ENCODE measurements at places on chromosomes 6 and 20.

DNA sequence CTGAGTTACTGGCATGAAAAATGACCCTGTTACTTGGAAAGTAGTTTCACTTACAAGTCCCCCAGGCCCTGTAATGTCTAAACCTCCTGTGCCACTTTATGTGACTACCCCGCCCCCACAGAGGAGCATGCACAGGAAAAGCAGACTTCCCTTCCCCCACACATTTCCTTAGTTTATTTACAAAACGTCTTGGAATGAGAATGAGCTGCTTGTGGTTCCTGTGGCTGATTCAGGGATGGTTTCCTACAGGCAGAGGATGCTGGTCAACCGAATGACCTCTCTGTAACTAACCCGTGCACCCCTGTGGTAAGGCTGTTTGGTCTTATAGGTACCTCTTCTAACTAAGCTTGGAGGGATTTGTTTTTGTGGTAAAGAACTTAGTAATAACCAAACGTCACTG lies 28.5 kb downstream of the RSPO3 start:
- DNase-seq = no peak

DNA sequence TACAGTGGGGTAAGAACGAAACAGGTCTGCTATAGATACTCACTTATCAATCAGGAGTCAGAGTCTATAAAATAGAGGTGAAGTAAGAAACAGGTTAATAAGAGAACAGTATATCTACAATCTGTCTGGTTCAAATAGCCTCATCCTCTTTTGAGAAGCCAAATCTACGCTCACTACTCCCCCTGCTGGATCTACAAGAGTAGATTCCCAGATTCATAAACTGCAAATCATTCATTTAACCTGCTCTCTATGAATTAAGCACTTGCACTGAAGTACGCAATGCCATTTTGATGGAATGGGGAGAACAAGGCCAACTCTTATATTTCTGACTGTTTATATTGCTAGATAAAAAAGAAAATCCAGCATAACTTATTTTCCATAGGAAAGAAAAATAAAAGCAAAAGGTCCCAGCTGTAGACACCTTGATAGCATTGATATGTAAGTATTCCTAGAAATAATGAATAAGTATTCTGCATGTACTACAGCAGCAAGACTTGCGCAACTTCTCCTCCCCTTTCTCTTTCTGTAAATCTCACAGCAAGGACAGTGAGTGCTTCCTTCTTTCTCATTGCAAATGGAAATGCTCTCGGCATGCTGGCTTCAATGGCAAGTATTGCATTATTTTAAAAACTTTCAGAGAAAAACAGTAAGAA lies 92.3 kb downstream of the RFX6 start:
- no peak for DNase-seq

DNA sequence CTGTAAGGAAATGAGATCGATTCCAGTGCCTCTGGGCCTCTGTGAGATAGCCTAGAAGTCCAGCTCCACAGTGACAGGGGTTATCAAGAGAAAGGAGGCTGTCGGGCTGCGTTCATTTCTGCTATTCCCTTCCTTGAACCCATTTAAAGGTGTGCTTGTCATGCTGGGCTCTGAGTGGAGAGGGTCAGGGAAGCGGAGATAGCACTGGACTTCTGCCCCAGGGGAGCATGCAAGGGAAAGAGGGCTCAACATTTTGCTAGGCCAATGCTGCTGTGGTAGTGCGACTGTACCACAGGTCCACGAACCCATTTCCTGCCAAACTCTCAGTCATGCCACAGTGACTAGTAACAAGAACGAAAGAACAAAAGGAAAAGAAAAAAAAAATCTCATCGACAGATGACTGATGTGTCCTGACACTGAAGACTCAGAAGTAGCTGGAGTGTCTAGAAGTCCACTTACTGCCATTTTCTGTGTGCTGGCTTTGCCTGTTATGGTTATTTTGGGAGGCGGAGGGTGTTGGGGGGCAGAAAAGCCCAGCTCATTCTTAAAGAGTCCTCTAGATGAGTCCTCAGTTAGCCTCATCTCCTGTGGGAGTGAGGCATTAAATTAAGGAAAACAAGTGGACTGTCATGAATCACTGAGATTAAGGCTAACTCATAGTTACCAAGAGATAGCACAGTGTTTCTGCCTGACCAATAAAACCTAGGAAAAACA lies 8.1 kb downstream of the NEDD9 start:
- DNase-seq = no peak

DNA sequence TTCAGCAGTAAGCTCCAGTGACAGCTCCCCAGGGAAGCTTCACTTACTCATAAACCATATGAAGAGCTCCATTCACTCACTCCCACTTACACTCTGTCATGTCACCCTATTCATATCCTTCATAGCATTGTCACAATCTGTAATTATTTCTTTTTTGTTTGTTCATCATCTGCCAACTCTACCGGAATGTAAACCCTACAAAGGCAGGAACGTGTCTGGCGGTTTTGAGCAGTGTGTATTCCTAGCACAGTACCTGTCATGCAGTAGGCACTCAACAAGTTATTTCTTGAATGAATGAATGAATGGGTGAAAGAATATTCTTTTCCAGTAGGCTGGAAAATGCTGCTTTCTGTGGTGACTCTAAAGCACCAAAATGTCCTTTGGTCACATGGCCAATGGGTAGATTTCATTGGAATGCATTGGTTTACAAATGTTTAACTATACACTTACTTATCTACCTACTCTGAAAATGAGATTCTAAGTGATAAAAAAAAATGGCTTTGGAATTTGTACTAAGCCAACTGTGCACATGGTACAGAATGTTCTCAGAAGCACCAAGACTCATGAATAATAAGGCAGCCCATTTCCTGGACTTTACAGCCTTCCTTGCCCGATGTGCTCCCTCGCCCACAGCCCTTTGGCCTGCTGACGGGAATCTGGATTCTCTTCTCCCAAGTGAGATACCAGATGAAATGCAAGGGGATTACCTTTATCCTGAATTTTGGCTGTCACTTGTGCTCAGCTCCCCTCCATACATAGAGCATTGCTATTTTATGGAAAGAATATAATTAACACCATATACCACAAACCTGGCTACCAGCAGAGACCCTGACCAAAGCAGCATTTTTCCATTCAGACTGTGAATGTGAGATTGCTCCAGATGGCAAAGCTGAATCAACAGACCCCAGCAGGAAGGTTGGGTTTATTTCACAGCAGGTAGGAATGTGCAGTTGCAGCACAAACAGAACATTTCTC lies 273.3 kb downstream of the ALDH8A1 start:
- no peak for DNase-seq

DNA sequence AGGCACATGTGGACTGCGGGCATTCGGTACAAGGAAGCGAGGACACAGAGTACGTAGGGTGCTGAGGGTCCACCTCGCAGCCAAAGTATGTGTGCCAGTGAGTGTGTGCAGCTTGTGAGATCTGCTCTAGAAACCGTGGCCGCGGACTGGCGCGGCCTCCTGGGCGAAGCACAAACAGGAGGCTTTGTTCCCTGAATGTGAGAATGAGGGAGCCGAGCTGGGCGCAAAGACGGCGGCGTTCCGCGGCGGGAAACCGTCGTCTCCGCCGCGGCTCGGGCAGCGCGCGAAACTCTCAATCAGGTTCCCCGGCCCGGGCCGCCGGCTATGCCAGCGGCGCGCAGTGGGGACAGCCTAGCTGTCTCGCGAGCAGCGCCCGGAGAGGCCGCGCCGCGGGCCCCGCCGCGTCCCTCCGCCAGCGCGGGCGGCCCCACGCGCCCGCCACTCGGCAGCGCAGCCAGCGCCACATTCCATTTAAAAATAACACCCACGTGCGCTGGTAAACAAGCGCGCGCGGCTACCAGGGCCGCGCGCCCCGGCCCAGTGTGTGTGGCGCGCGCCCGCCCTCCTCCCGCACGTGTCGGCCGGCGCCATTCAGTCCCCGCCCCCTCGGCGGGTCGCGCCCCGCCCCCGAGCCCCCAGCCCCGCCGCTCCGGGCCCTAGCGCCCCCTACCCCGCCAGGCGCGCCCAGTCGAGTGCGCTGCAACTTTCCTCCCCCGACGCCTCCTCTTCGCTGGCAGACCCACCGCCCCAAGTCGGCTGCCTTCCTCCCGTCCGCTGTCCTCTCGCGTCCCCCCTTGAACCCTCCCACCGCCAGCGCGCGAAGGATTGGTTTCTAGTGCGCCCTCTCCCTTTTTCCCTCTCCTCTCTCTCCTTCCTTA lies 3.0 kb upstream of the FOXO3 start:
- peak; percentile 36 for DNase-seq

- no peak for DNase-seq
Measured at GRCh38 chr20:25225642-25226432, 22.0 kb upstream of the PYGB start.

Measured in activated CD8-positive, alpha-beta memory T cell treated with anti-CD3 and anti-CD28 coated beads for 1 hour (primary cell).